Fibroblast of mammary gland (primary cell): ENCODE measurements at places on chromosomes 2 and 18.

DNA sequence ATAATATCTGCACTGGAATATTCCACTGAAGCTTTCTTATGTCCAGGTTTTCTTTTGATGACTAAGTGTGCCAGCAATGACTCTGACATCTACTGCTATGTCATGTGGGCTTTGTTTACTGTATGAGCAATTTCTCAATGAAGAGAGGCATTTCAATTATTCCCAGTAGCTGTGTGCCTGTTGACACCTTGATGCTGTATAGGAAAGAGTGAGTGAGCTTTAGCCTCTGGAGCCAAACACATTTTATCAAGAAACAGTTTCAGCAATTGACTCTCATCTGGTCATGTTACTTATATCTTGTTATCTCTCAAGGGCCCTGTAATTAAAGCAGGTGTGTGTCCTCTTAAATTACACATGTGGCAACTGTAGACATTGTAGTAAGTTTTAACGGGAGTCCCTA lies 493.2 kb upstream of the FANCL start:
- peak; percentile 5 for DNase-seq

DNA sequence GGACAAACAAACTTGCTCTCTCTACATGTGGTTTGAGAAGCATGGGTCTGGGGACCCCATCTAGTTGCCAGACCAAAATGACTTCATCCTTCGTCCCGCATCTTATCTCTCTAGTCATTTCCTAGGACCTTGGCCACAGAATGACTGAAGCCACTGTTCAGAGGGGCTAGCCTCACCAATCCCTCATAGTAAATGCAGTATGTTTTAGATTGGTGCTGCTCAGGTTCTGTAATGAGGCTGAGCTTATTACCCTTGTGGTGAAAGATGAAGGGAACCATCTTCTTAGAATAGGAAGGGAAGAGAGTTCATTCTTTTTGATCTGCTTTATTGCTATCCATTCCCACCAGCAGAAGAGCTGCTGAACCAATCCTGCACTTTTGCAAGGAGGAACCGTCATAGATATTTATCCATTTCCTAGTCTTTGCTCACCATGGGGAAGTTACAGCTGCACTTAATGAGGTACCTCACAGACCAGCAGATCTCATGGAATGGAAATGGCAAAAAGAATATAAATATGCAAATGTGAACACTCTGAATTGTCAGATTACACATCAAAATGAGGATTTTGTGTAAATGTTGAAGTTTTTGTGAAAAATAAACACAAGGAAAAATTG lies 436.7 kb downstream of the LPIN1 start:
- DNase-seq, result no peak

DNA sequence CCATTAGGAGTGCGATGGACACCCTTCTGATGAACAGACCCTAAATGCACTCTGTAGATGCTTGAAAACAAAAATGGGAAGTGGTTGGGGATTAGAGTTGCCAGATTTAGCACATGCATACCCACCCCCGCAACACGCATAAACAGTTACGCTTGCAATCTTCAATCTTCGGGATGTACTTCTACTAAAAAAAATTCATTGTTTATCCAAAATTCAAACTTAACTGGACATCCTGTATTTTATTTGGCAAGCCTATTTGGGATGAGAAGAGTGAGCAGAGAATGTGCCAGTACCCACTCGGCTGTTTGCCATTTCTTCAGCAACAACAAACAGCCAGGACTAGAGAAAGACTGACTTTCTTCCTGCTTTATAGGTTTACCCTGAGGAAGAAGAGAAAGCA lies 18.4 kb downstream of the KIAA2012 start:
- DNase-seq, result peak; percentile 58

DNA sequence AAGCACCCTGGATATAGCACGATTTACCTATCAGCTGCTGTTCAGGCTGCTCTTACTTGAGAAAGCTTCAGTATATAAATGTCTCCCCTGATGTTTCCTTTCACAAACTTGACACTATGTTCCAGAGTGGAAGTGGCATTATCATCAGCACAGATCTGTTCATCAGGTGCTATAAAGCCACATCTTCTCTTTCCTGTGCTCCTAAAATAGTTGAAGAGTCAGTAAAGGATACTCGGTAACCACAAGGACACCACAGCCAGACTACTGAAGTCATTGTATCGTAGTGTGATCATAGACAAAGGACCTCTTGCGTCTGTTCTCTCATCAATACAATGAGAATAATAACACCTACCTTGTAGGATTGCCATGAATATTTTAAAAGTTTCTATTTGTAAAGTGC lies 841.0 kb upstream of the CELF4 start:
- DNase-seq, result no peak

- DNase-seq, result peak; percentile 66
Measured at GRCh38 chr2:190858817-190859216, 21.8 kb upstream of the GLS start.
